Activated CD4-positive, alpha-beta memory T cell treated with anti-CD3 and anti-CD28 coated beads for 36 hours (primary cell): ENCODE measurements at places on chromosomes 3 and 15. TPM values are rescaled to one million over a fixed set of nuclear protein-coding genes. Genes with fewer than 3 reads are reported as not detected.

- DNase-seq: no peak
- H3K4me1 ChIP-seq: peaks cover 14% of the 10 kb centered on the region
- no peak overlapping the region for H3K4me3 ChIP-seq
- no peak overlapping the region for H3K27ac ChIP-seq
- H3K27me3 ChIP-seq: peaks cover 36% of the 10 kb centered on the region
- H3K36me3 ChIP-seq: no peaks in the 10 kb centered on the region
Observed at GRCh38 chr3:126355251-126355650, 2.0 kb downstream of the KLF15 start.

GRCh38 chr3:168117853-168118313 is 22.2 kb upstream of the GOLIM4 start:
- H3K27ac ChIP-seq: no peak overlapping the region
- no peaks in the 10 kb centered on the region for H3K36me3 ChIP-seq
- DNase-seq: no peak
- H3K4me3 ChIP-seq: no peak overlapping the region
- H3K27me3 ChIP-seq: no peaks in the 10 kb centered on the region

DNA sequence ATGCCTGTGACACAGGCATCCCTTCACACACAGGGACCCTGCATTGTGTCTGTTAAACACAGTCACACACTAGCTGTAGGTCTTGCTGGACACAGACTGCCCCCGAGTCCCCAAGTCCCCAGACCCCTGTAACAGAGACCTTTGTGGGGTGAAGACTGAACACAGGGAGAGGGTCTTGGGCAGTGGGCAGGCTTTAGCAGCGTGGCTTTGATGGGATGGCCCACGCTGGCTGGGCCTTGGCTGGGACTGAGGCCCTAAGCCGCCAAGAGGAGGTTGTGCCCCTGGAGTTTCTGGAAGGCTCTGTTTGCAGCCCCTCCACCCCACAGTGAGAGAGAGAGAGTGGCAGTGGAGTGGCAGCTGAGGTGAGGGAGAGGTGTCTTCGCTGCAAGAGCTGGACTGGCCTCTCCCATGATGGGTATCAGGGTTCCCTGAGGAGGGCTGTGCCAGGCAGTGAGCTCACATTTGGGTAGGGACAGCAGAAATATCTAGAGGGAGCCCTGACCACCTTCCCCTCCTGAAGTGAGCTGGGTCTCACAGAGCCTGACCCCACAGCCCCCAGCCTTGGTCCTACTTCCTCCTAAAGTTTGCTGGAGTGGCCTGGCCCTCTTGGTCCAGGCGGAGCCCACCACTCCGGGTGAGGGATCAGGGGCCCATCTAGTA is 635 bp upstream of the VILL start:
- H3K4me3 ChIP-seq: no peak overlapping the region
- no peak overlapping the region for H3K27ac ChIP-seq
- no peaks in the 10 kb centered on the region for H3K36me3 ChIP-seq

The ITIH1 gene
- total RNA-seq: not detected

- H3K36me3 ChIP-seq: no peaks in the 10 kb centered on the region
- no peak overlapping the region for H3K4me3 ChIP-seq
- peaks cover 22% of the 10 kb centered on the region for H3K27me3 ChIP-seq
- DNase-seq: no peak
Observed at GRCh38 chr15:91223863-91224262, 123.8 kb downstream of the SV2B start.

The LMAN1L gene
- total RNA-seq: not detected

DNA sequence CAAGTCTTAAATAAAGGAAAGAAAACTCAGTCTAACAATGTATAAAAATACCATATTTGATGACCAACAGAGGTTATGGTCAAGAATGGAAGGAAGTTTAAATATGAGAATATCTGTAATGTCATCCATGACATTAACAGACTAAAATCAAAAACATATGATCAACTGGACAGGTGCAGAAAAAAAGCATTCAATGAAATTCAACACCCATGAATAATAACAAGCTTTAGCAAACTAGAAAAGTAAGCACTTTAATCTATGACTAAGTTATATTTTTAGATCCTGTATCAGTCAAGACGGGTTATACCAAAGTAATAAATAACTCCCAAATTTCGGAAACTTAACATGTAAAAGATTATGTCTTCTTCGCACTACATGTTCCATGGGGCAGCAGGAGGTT is 61.8 kb downstream of the CFAP20DC start:
- DNase-seq: no peak
- H3K4me1 ChIP-seq: no peaks in the 10 kb centered on the region
- H3K4me3 ChIP-seq: no peak overlapping the region
- peaks cover 5% of the 10 kb centered on the region for H3K27me3 ChIP-seq
- H3K27ac ChIP-seq: no peak overlapping the region

- no peak overlapping the region for H3K27ac ChIP-seq
- no peak for DNase-seq
- peaks cover 3% of the 10 kb centered on the region for H3K4me1 ChIP-seq
- no peak overlapping the region for H3K4me3 ChIP-seq
Observed at GRCh38 chr3:196981657-196982056, 13.0 kb upstream of the PIGZ start.
